ENCODE measurements at places on chromosomes 4 and X. TPM values are rescaled to one million over a fixed set of nuclear protein-coding genes. Genes with fewer than 3 reads are reported as not detected.

The MAGEC1 gene
- total RNA-seq = not detected

The POU4F2 gene
- total RNA-seq = not detected

The PLRG1 gene
- total RNA-seq = 53.6 TPM

The FHDC1 gene
- 3.6 TPM for total RNA-seq

The NALF2 gene
- not detected for total RNA-seq

The TMEM164 gene
- 35.3 TPM for total RNA-seq

The GAGE12J gene
- not detected for total RNA-seq

The RTL3 gene
- total RNA-seq = not detected

The CCDC110 gene
- 0.05 TPM for total RNA-seq
